Upper lobe of right lung (tissue), 1 donor: ENCODE measurements at places on chromosomes 2 and 18.

- no peak for DNase-seq
These were observed 226.7 kb downstream of the GULP1 start for GRCh38 chr2:188518381-188518780.

GRCh38 chr18:24230766-24231165 lies 91.9 kb downstream of the CABYR start:
- DNase-seq = no peak

DNA sequence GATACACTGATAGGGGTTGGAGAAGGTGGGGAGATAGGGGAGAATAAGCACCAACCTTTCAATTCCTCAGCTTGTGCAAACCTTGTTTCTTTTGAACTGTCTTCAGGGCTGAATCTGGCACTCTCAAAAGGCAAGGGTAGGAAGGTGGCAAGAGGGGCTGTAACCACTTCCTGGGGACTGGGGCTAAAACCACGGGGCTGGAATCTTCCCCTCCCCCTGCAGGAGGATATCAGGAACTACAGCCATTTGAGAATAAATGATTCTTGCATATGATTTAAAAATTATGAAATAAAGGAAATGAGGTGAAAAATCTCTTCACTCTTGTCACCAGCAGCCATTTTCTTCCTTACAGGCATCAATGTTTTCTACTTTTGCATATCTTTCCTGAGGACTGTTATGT lies 50.8 kb downstream of the ATOH8 start:
- DNase-seq = no peak

- DNase-seq = no peak
These were observed 592 bp downstream of the ZNF397 start for GRCh38 chr18:35241448-35241804.

DNA sequence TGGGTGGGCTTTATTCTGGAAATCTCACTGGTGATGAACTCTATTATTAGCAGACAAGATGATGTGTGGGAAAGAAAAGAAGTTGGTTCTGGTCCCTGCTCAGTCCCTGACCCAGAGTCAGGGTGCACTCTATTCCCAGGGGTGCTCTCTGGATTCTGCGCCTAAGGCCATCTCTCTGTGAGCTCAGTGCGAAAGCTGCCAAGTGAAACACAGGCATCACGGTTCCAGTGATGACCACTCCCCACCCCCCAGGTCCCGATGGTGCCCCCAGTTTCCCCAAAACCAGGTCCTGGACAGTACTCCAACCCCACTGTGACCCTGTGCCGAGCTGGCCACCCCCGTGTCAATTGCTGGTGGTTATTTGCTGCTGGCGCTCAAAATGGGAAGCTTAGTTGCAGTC lies 30.1 kb downstream of the RHOB start:
- DNase-seq = peak; percentile 13

GRCh38 chr18:26473672-26474071 lies 74.7 kb downstream of the KCTD1 start:
- no peak for DNase-seq

DNA sequence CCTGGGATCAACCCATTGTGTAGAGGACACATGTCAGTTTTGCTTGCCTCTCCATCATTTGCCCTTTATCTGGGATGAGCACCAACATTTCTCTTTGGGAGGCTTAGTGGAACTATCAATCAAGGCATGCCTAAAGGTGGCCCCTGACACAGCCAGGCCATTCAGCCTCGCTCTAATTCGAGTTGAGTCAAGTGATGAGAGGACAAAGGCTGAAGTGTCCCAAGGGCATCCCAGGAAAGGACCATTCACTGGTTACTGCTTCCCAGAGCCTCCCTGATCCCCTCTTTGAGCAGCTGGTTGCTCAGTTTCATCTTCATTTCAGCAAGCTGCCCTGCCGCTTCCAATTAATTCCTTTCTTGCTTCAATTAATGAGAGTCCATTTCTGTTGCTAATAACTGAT lies 63.5 kb downstream of the DNER start:
- no peak for DNase-seq

GRCh38 chr18:26103579-26103978 lies 13.2 kb upstream of the SS18 start:
- DNase-seq = peak; percentile 71

GRCh38 chr2:108918941-108919341 lies 70.1 kb downstream of the EDAR start:
- peak; percentile 50 for DNase-seq

GRCh38 chr18:49161627-49162026 lies 210.9 kb upstream of the SMAD7 start:
- DNase-seq = no peak

GRCh38 chr2:113278742-113279139 lies at the start of gene PAX8:
TSS of gene PAX8 (minus strand) at chr2:113278921. CDS start at chr2:113278394, 527 bp downstream.
- no peak for DNase-seq

DNA sequence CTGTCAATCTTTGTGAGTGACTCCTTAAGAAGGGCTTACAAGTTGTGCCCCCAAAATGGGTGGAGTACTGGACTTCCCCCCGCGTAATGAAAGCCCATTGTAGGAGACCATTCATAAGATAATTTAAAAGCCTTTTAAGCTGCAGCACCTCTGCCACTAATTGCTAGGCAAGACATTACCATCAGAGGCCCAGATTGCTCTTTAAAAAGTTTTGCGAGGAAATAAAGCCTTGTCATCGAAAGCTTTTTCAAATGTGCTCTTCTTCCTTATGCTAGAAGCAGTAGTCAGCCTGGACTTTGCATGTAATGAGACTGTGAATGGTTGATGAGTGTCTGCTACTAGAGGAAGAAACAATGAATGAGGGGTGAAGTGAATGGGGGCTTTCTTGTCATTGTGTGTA lies 345.3 kb upstream of the CDH2 start:
- DNase-seq = no peak

GRCh38 chr2:20455076-20455587 lies 8.3 kb downstream of the RHOB start:
- no peak for DNase-seq

DNA sequence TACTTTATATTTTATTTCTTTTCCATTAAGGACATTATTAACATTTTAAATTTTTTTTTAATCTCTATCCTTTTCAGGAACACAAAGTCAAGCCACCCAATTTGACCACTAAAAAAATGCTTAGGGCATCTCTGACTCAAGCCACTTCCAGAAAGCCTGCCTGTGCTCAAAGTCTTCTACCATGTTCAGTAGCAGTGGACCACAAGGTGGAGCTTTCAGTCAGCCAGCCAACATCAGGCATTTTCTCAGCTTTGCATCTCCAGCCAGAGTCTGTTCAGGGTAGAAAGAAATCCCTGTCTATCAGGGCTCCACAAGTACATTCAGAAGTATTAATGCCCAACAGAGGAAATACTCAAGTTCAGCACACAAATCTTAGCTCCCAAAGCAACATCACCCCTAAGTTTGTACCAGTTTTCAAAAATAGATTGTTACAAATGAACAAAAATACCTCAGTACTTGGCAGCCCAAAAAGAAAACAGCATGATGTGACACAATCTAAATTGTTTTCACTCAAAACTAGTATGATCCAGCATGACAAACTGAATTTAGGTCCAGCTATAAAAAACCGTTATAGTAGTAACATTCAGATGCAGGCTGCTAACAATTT lies 37.6 kb downstream of the C18orf63 start:
- DNase-seq = no peak

- no peak for DNase-seq
These were observed 376.3 kb upstream of the UBE2E3 start for GRCh38 chr2:180604077-180604476.

DNA sequence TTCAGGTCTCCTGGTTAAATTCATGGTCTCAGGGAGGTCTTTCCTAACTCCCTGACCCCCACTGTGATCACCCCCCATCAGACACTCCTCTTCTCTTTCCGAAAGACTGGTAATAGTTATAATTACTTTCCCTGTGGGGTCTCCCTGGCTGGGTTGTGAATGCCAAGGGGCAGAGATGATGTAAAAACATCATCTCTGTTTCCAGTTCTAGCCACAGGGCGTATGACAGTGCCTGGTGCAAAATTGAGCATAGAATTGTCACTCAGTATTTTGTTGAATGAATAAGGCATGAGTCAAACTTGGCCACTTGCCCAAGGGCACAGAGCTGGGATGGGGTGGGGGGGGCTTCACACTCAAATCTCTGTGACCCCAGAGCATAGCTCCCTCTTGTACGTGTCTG lies 65.2 kb downstream of the LTBP1 start:
- DNase-seq = no peak

DNA sequence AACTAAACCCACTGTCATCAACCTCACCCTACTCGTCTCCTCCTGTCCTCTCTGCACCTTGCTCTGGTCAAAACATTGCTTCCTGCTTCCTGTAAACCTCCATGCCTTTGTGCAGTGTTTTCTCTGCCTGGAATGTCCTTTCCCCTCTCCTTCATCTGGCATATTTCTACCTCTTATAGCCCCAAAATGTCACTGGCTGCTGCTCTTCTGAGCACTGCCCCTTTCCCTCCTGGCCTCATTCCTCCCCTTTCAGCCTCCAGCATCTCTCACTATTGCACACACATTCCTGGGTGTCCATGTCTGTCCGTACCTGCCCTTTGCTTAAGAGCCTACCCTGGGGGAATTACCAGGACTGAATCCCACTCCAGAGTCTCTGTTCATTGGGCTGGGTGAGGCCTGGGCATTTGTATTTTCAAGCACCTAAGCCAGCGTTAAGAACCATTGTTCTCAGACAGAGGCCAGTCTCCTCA lies 84.9 kb downstream of the MOGAT1 start:
- no peak for DNase-seq

GRCh38 chr2:6421138-6421730 lies 444.5 kb downstream of the CMPK2 start:
- no peak for DNase-seq

GRCh38 chr18:48678237-48679115 lies 139.6 kb downstream of the CTIF start:
- DNase-seq = peak; percentile 36

DNA sequence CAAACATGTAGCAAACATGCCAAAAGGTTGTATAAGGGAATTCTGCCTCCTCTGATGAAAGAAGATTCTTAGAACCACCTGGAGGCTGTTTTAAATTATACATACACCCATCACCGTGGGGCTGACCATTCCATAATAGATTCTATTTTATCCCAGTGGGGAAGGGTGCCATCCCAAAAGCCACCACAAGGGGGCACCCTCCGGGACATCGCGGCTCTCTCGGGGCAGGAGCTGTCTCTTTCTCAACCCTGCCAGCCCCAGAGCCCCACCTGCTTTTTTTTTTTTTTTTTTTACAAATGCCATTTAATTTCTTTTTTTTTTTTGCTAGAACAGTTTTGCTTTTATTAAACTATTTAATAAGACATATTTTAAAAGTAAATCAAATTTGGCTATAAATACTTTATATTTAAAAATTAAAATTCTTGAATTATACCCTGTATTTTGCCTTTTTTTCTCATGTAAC lies 8.6 kb upstream of the MTCL1 start:
- DNase-seq = peak; percentile 84

- no peak for DNase-seq
These were observed 471.4 kb downstream of the DCDC2C start for GRCh38 chr2:4174796-4175195.

DNA sequence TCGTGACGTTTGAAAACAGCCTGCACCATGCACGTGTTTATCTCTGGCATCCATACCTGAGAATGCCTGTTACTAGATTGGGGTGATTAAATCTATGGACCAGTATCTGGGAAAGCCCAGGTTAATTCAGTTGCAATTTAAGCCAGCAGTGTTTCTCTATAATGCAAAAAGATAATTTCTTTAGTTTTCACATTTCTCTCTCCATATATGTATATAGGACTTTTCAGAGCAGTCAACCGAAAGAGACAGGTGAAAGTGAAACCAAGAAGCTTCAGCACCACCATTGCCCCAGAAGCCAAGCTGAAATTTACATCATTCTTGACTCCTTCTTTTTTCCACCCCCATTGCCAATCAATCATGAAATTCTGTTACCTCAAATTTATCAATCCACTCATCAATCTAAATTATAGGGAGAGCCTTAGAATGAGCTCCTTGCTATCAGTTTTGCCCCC lies 2.7 kb upstream of the LRP2 start:
- no peak for DNase-seq

DNA sequence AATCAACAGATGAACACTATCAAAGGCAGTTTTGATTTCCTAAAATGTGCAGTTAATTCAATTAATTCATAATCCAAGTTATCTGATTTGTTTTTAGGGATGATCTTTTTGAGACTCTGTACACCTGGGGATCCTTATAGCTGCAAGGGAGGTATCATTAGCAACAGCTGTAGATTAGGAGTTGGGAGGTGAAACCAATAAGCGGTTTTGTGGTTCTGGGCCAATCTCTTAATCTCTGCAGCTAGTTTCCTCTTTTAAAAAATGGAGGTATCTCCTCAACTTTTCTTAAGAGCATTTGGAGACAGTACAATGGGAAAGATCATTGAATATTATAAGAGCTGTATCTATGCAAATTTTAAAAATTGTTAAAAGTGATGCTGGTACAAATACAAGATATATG lies 126.0 kb downstream of the MC4R start:
- no peak for DNase-seq

- DNase-seq = peak; percentile 18
These were observed 3.5 kb downstream of the TEX261 start for GRCh38 chr2:70991142-70991541.

GRCh38 chr2:96503637-96504243 lies 1.4 kb downstream of the NEURL3 start:
- DNase-seq = no peak

DNA sequence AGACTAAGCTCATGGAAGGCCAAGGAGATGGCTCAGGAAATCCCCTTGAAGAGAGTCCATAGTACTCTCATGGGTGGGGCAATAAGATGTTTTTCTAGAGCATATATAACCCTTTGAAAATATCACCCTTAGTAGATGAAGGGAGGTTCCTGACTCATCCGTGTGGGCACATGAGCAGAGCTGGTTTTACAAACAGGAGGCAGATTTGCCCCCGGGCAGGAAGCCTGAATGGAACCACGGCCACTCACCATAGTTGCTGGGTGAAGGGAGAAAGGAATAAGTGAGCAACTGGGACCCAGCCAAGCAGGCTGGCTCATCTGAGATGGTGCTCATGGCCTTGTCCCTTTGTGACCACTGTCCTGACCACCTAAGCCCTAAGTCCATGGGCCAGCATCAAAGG lies 29.0 kb upstream of the MAPRE3 start:
- no peak for DNase-seq

GRCh38 chr2:237878321-237879057 lies 19.1 kb downstream of the RAMP1 start:
- DNase-seq = peak; percentile 53

GRCh38 chr18:21747268-21747667 lies 6.7 kb downstream of the MIB1 start:
- no peak for DNase-seq

- DNase-seq = no peak
These were observed 507.9 kb downstream of the TXNL1 start for GRCh38 chr18:56130481-56130880.

GRCh38 chr2:147619808-147620207 lies 225.0 kb upstream of the ACVR2A start:
- no peak for DNase-seq

- no peak for DNase-seq
These were observed 296 bp downstream of the TTC21B start for GRCh38 chr2:165953306-165953654.

GRCh38 chr18:49555641-49556040 lies 6.2 kb upstream of the LIPG start:
- no peak for DNase-seq

GRCh38 chr18:13112982-13113381 lies 105.6 kb upstream of the LDLRAD4 start:
- DNase-seq = no peak

- DNase-seq = no peak
These were observed 370.6 kb upstream of the UBE2E3 start for GRCh38 chr2:180609626-180610340.
